Activated CD4-positive, alpha-beta memory T cell treated with anti-CD3 and anti-CD28 coated beads, Interleukin-2, amount 10 ng/mL, durations not matched to agents 7 days and 5 days (primary cell): ENCODE measurements at places on chromosomes 3 and 15. TPM values are rescaled to one million over a fixed set of nuclear protein-coding genes. Genes with fewer than 3 reads are reported as not detected.

The NAALADL2 gene
- not detected for total RNA-seq

The TMEM40 gene
- total RNA-seq: not detected

The PDZRN3 gene
- not detected for total RNA-seq

The SHF gene
- 2.0 TPM for total RNA-seq

The MST1R gene
- total RNA-seq: 2.6 TPM

The CD86 gene
- 21.6 TPM for total RNA-seq

The PLSCR5 gene
- total RNA-seq: not detected

The ZBTB47 gene
- 1.1 TPM for total RNA-seq

The SLC9C1 gene
- not detected for total RNA-seq

The LRRC2 gene
- total RNA-seq: 0.43 TPM

The LYZL4 gene
- not detected for total RNA-seq

The CPNE9 gene
- not detected for total RNA-seq

The CCDC191 gene
- total RNA-seq: 2.6 TPM

The CHRD gene
- total RNA-seq: not detected

The TIGIT gene
- total RNA-seq: 29.8 TPM

The LTK gene
- total RNA-seq: 5.2 TPM
